Aorta (tissue), 5 donors: ENCODE measurements at places on chromosomes 7 and 10. TPM values are rescaled to one million over a fixed set of nuclear protein-coding genes. Genes with fewer than 3 reads are reported as not detected.

The TRIM56 gene
- 56.6 TPM for total RNA-seq

The TSPAN33 gene
- total RNA-seq: 8.3 TPM

The VSTM4 gene
- total RNA-seq: 24.6 TPM

The ITPRID1 gene
- total RNA-seq: not detected

The CYP2C19 gene
- not detected for total RNA-seq

The PDE6C gene
- total RNA-seq: not detected

The UCN3 gene
- total RNA-seq: not detected

The PAPSS2 gene
- total RNA-seq: 57.2 TPM

The INSYN2A gene
- total RNA-seq: not detected

The LRMDA gene
- total RNA-seq: 25.7 TPM

The THNSL1 gene
- 2.0 TPM for total RNA-seq

The CALML3 gene
- total RNA-seq: not detected

The SFRP4 gene
- total RNA-seq: 98.6 TPM

The ACHE gene
- total RNA-seq: 2.6 TPM

The CHST12 gene
- 31.8 TPM for total RNA-seq

The ZNF277 gene
- 20.3 TPM for total RNA-seq

The CDH23 gene
- 16.6 TPM for total RNA-seq

The EPDR1 gene
- total RNA-seq: 35.6 TPM

The LRIT1 gene
- total RNA-seq: not detected

The CFAP46 gene
- total RNA-seq: 0.42 TPM

The AOC1 gene
- not detected for total RNA-seq

The TMEM72 gene
- not detected for total RNA-seq

The RGS10 gene
- 28.9 TPM for total RNA-seq

The ZNF853 gene
- total RNA-seq: 12.2 TPM

The BAG3 gene
- 65.8 TPM for total RNA-seq

The PARG gene
- total RNA-seq: 32.0 TPM
